DMS79 (cell line): ENCODE measurements at places on chromosomes 3 and 15.

DNA sequence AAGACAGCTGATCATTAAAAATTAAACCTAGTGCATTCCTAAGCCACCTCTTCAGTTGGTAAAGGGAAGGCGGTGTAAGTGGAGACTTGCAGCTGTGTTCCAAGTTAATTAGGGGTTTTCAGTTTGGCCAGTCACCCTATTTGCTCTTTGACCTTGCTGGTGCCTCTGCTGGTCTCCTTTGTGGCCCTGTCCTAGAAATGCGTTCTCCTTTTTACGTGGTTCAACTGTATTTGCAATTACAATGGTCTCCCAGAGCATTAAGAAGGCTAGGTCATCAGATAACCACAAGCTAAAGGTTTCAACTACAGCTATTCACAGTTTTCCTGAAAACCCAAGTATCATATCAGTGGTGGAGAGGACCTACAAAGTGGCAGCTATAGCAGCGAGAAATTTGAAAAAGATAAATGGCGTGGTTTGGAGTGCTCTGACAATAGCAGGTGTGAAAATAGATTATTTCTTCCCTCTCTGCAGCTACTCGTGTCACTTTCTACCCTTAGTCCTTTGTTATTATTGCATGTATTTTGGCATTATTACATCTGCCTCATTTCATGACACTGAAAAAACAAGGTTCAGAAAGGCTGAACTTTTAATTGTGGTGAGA is 203.5 kb upstream of the TBC1D5 start:
- DNase-seq: no peak

DNA sequence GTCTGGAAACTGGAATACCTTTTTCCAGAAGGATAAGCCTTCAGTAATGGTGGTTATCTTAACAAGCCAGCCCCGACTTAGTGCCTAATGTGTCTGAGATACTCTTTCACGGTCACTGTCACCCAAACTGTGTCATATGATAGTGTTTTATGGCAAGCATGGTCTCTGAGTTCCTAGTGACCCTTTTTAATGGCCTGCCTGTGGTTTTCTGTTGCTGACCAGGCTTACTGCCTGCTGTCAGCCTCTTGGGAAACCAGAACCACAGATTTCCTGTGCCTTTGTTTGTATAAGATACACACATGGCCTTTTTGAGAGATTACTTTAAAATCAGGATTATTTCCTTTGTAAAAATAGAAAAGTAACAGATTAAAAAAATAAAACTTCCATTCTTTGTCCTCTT is 22.4 kb downstream of the HPS3 start:
- no peak for DNase-seq

- no peak for DNase-seq
These were observed 291.0 kb upstream of the CHRM5 start for GRCh38 chr15:33677238-33677830.

- DNase-seq: no peak
These were observed 562.8 kb downstream of the NR2F2 start for GRCh38 chr15:96893159-96893906.

DNA sequence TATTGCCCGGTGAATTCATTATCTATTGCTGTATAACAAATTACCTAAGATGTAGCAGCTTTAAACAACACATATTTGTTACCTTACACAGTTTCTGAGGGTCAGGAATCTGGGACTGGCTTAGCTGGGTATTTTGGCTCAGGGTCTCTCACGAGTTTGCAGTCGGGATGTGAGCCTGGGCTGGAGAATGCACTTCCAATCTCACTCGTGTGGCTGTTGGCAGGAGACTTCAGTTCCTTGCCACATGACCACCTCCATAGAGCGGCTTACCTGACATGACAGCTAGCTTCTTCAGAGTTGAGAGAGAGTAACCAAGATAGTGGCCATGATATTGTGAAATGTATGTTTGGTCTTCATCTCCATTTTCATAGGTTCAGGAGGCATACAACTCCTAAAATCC is 18.4 kb upstream of the MITF start:
- DNase-seq: no peak

- DNase-seq: no peak
These were observed 68.0 kb upstream of the BOC start for GRCh38 chr3:113143353-113143752.

GRCh38 chr15:73989001-73989798 is 2.9 kb downstream of the STOML1 start:
- no peak for DNase-seq

DNA sequence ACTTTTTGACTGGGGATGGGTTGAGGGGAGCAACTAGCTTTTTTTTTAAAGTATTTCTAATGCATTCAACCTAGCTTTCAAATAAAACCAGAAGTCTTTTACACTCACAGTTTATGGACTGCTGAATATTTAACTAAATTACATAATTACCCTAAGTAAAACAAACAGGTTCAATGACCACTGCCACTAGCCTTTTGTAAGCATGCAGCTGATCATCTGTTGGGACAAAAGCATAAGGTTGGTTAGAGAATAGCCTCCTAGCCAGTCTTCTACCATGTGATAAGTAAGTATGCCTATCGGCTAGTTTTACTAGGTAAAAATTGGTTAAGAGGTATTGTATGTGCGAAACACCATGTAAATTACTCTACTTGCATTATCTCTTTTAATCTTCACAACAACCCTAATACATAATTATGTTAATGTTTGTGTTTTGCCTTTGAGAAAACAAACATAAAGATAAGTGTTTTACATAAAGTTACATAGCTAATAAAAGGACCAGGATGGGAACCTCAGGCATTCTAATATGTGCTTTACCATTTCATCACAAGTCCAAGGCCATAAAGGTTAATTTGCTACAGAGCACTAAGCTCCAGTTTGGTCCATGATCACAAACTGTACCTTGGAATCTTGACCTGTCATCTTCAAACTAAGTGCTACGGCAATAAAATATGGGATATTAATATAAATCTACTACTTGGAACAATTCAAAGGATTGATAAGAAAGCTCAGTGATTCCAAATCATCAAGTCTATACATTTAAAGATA is 13.2 kb downstream of the PFN2 start:
- no peak for DNase-seq

DNA sequence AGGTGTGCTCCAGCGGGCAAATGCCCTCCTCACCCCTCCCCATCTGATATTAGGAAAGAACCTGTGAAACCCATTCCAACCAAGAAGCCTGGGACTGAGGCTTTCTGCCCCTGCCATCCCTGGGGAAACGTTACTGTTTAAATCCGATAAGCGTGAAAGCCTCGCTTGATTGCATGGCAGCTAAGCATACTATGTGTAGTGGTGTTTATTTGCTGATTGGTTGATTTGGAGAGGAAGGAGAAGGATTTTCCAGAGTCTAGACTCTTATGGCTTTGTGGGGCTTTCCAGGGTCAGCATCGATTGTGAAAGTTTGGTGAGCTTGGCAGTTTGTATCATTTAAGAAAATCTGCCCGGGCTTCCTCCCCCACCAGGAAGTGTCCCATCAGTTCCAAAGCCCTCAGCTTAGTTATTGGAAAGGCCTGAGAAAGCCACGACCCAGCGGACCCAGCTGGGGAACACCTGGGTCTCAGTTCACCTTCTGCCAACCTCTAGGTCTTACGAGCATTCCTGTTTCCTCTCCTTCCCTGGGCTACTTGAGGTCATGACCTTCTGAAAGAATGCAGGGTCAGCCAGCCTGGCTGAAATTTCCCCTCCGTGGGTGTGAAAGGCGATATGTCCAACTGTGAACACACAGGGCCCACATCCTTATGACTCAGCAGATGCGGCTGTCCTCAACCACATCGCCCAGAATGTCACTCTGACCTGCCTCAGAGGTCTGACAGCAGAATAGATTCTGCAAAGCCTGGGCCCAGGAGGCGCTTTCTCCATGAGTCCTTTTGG is 62.8 kb upstream of the HERC1 start:
- no peak for DNase-seq

- no peak for DNase-seq
These were observed 791 bp downstream of the GYG1 start for GRCh38 chr3:148992027-148992634.

DNA sequence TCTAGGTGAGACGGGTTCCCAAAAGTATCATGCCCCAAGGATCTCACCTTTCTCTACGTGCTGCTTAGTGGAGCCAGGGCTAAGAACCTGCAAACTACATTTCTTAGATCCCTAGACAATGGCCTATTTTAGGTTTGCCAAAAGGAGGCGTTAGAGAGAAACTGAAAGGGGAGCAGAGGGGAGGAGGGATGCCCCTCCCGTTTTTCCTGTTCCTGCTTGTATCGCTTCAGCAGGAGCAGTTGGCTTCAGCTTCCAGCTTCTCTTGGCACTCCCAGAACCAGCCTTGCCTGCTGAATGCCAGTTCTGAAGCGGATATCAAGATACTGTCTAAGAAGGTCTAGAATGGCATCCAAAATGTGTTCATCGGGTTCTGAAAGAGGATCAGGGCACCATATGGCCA is 58.4 kb upstream of the ABHD17C start:
- DNase-seq: no peak

- no peak for DNase-seq
These were observed 1.9 kb upstream of the WNT7A start for GRCh38 chr3:13881536-13882410.

- DNase-seq: no peak
These were observed 57.6 kb upstream of the APEH start for GRCh38 chr3:49616491-49616941.

DNA sequence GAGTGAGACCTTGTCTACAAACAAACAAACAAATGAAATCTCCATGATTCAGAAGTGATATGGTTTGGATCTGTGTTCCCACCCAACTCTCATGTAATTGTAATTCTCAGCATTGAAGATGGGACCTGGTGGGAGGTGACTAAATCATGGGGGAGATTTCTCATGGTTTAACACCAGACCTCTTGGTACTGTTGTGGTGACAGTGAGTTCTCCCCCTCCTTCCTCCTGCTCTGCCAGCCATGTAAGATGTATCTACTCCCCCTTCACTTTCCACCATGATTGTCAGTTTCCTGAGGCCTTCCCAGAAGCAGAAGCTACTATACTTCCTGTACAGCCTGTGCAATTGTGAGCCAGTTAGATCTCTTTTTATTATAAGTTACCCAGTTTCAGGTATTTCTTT is 438.4 kb upstream of the THBS1 start:
- no peak for DNase-seq

GRCh38 chr3:25259871-25260270 is 168.2 kb upstream of the RARB start:
- no peak for DNase-seq

- no peak for DNase-seq
These were observed 73.0 kb downstream of the FOXP1 start for GRCh38 chr3:71510510-71510909.

- no peak for DNase-seq
These were observed 19.8 kb downstream of the SYNM start for GRCh38 chr15:99124641-99125040.

DNA sequence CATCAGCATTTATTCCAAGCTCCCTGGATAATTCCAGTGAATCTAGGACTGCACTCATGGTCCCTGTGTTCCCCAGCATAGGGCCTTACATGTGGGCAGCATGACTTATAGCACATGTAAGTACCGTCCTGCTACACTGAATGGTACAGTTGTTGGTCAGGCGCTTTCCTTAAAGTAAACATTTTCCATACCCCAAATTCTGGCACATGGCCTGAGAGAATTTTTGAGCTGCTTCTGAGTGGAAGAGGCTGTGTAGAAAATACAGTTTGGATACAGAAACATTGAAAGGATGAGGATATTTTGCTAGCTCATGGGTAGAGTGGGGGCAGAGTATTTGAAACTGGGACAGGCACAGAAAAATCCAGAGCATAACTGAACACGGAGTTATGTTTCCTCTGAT is 27.6 kb downstream of the CORO2B start:
- DNase-seq: no peak

GRCh38 chr15:82047453-82048400 is 1.9 kb upstream of the MEX3B start:
- DNase-seq: no peak

GRCh38 chr15:77014132-77015081 is 19.5 kb downstream of the PSTPIP1 start:
- no peak for DNase-seq
